ENCODE measurements at places on chromosomes 4 and X.

DNA sequence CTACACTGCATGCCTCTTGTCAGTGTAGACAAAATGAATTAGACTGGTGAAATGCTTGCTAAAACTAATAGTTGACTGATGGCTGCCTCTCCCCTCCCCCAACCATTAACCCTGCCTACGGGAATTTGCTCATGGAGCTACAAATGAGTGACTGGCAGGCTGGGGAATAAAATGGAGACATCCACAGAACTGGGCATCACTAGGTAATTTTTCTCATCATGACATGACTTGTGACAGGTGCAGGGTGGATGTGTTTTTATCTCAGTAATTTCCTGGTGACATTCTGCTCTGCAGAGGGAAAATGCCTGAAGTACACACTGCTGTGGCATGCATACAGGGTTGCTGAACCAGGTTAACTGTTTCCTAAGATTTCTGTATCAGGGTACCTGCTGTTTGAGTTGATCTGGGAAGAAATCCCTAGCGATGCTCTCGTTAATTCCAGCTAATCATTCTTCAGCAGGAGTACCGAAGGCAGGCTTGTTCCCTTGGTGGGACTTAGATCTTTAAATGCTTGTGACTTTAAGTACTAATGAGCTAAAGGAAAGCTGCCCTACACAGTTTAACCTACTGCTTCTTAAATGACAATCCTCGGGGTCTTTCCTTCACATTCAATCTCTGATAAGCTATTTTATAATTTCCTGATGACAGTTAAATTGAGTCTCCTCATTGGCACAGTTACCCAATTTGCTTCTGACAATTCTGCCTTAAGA, 376.3 kb upstream of the LCORL start:
- DNase-seq = no peak

- no peak for DNase-seq
Measured at GRCh38 chr4:118087366-118087765, 53.1 kb downstream of the NDST3 start.

DNA sequence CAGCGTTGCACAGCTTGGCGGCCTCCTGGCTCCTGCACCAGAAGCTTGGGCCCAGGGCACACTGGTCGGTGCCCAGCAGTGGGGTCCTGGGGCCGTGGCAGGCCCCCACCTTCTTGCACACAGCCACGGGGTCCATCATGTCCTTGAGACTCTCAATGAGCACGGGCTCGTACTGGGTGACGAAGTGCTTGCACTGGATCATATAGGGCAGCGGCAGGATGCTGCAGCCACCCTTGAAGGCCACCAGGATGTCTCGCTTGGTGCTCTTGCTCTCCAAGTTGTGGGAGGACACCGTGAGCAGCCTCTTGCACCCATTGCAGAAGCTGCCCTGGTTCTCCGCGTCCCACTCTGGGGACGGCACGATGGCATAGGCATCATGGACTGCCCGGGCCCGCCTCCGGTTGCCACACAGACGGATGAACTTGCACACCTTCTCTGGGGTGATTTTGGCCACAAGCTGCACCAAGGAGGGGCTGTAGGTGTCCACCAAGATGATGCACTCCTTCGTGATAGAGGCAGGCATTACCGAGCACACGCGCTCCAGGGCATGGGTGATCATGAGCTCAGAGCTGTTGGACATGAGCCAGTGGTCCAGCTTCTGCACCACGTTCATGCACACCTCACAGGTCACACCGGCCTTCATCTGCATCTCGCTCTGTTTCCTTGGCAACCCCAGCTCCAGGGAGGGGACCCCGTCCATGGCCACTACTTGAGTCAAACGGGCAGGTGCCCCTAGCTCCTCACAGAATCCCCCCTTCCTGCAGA, 1.2 kb downstream of the PSAPL1 start:
- no peak for DNase-seq

- DNase-seq = no peak
Measured at GRCh38 chrX:9591496-9591895, 126.6 kb downstream of the TBL1X start.

DNA sequence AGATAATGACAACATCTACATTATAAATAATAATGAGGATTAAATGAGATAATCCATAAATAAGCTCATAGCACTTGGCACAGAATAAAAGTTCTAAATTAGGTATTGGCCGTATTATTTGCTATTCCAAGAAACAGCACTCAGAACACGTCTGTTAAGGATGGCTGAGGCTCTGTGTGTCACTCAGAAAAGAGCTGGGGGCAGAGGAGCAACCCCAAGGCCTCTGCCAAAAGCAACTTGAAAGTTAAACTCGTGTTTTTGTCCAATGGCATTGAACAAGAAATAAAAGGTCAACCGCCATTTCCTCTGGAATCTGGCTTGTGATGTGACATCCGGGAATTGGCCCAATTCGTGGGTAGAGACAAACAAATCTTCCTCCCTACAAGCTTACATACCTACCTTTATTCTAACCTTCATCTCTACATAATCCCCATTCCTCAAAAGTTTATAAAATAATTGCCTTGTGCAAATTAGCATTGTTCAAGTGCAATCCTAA, 42.3 kb upstream of the FAM241A start:
- DNase-seq = no peak

- no peak for DNase-seq
Measured at GRCh38 chr4:13067077-13067476, 417.1 kb downstream of the RAB28 start.

GRCh38 chr4:53557669-53558064, 33.6 kb downstream of the LNX1 start:
- no peak for DNase-seq
